ENCODE measurements at places on chromosomes 3 and 15. TPM values are rescaled to one million over a fixed set of nuclear protein-coding genes. Genes with fewer than 3 reads are reported as not detected.

- no peak for DNase-seq
- no peaks in the 10 kb centered on the region for H3K4me1 ChIP-seq
- no peaks in the 10 kb centered on the region for H3K36me3 ChIP-seq
- H3K27ac ChIP-seq: no peak overlapping the region
Measured at GRCh38 chr15:71337197-71337845, 222.1 kb downstream of the THSD4 start.

DNA sequence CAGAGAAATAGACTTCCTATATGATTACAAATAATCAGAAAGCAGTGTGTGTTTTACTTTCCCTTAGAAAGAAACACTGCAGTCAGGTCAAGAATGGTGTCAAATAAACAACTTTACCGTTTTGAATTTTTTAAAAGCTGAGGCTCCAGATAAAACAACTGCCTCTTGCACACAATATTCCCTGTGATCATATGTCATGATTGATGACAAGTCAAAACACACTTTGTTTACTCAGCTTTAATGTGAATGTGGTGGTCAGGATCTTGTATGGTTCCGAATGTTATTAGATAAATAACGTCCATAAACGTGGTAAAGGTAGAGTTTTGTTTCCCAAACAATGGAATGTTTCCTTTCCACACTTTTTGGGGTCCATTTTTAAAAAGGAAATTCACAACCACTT lies 428.4 kb upstream of the MDFIC2 start:
- H3K4me1 ChIP-seq: no peaks in the 10 kb centered on the region
- H3K27me3 ChIP-seq: no peaks in the 10 kb centered on the region
- H3K36me3 ChIP-seq: no peaks in the 10 kb centered on the region
- H3K4me3 ChIP-seq: no peak overlapping the region

The LRRN1 gene
- 0.27 TPM for polyA plus RNA-seq

The CCDC66 gene
- 12.3 TPM for polyA plus RNA-seq

The KNL1 gene
- 1.7 TPM for polyA plus RNA-seq

GRCh38 chr3:149282836-149283235 lies 50.6 kb downstream of the TM4SF18 start:
- H3K36me3 ChIP-seq: no peaks in the 10 kb centered on the region
- no peak overlapping the region for H3K27ac ChIP-seq
- H3K4me1 ChIP-seq: no peaks in the 10 kb centered on the region
- no peak overlapping the region for H3K4me3 ChIP-seq
- no peak for DNase-seq

GRCh38 chr3:73427048-73427706 lies 197.6 kb downstream of the PDZRN3 start:
- no peaks in the 10 kb centered on the region for H3K4me1 ChIP-seq
- no peaks in the 10 kb centered on the region for H3K36me3 ChIP-seq
- H3K4me3 ChIP-seq: no peak overlapping the region
- H3K27me3 ChIP-seq: no peaks in the 10 kb centered on the region
- no peak for DNase-seq

Measured in B cell (primary cell).